ENCODE measurements at places on chromosomes 7 and 10.
A peak's percentile ranks its signal among the peaks of the same experiment; 100 is the strongest.

DNA sequence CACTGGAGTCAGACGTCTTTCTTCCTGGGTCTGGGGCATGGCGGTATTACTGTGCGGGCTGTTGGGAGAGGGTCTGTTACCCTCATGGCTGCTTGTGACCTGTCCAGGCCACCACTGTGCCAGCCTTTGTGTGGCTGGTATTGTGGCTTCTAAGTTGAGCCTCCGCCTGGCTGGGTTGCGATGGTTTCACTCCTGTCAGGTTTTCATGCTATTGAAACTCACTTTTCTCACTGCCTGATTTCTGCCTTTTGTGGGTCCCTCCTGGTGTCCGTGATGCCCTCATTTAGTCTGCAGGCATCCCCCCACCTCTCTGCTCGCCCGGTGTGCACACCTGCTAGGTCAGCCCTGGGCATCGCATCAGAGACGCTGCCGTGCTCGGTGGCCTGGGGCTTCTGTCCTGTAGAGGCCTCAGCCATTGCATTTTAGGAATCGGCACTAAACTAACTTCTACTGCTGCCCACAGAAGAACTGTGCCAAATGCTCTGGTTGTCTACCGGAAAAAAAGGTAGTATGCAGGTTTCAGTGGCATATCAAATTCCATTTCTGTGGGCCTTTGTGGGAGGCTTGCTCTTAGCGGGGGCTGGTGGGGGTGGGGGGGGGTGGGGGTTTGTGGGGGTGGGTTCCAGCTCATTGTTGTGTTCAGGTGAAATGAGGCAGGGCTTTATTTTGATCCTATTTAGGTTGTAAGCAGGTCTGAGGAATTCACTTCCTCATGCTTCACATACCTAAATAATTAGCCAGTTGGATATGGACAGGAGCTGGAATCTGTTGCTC is 64.3 kb downstream of the MGMT start:
- DNase-seq, result peak; percentile 91

DNA sequence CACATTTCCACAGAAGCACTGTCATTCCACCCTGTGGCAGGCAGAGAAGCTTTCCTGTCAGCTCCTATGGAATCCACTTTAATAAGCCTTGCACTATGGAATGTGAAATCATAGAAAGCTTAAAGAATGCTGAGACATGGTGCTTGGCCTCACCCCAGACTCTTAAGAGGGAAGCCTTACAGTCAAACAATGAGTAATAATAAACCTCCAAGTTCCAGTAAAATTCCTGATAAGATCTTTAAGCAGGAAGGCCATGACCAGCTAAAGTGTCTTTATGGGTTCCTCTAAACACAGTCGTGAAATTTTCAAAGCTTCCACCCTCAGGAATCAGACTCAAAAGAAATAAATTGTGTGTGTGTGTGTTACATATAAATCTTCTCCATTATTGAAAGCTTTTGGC is 11.9 kb upstream of the TEX36 start:
- DNase-seq, result no peak

- DNase-seq, result no peak
Observed at GRCh38 chr10:6269953-6270867, 67.5 kb downstream of the PFKFB3 start.

DNA sequence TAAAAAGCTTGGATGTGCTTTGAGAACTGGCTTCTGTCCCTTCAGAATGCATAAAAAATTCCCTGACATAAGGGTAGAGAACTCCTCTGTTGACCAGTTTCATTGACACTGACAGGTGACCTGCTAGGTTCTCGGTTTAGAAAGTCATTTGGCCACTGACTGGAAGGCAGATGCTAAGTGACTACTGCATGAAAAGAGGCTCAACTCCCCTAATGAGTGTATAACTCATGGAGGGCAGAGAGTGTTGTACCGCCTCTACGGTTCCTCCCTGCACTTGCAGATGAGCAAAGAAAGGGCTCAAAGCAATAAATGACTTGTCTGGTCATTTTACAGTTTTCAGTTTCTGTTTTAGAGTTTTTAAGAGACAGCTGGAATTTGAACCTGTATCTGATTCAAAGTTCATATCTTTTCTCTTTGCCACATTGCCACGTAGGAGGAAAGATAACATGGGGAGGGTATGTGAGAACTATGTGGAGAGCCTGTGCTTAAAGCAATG is 2.9 kb upstream of the FGL2 start:
- no peak for DNase-seq

DNA sequence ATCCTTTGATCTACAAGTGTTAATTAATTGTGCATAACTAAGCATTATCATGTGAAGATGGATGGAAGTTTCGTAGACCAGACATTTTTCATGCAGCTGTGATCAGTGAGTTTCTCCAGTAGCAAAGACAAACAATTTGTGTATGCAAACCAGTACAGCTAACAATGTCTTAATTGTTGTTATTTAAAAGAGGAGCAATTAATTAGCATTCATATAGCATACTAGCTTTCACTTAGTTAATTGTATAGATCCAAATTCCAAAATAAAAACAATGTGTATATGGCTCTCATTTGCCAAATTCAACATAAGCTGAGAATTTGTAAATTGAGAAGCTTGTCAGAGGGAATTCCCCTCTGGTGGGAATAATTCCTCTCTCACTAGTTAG is 22.6 kb upstream of the PRKCQ start:
- no peak for DNase-seq

- DNase-seq, result no peak
Observed at GRCh38 chr10:72306215-72306760, 32.6 kb downstream of the DDIT4 start.

DNA sequence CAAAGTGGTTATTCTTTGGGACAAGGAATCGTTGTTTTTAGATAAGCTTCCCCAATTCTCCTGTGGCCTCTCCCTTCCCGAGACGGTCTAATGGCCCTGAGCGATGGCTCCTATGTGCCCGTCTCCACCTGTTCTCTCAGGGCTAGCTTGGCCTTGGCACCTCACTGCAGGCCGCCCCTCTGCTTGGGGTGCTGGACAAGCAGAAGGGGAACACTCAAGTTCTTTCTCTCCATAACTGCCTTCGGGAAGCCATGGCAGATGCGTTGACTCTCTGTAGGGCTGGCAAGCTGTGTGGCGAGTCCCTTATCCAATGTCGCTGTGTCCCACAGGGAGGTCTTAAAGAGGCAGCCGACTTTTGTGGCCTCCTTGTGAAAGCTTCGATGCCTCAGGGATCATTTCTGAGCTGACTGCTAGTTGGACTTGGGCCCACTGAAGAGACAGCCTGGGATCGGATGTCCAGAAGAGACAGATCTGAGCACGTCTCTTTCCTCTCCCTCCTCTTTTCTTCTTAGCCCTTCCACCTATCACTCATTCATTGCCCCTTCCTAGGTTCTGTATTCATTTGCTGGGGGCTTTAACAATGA is 70.8 kb downstream of the GRK5 start:
- DNase-seq, result no peak

DNA sequence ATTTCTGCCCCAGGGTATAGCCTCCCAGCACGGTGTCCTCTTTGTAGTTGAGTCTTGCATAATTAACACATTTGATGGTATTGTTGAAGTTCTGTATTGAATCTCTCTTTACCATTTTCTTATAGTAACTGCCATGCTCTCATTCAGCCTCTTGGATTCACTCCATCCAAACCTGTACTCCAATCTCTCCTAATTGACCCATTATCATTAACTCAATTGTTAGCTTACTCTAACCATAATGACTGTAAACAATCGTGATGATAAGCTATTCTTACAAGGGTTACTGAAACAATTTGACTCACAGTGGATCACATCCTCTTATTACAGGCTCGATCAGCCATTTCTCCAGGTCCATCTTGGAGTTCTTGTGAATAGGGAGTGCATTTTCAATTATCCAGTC is 191.9 kb upstream of the AGK start:
- DNase-seq, result no peak

DNA sequence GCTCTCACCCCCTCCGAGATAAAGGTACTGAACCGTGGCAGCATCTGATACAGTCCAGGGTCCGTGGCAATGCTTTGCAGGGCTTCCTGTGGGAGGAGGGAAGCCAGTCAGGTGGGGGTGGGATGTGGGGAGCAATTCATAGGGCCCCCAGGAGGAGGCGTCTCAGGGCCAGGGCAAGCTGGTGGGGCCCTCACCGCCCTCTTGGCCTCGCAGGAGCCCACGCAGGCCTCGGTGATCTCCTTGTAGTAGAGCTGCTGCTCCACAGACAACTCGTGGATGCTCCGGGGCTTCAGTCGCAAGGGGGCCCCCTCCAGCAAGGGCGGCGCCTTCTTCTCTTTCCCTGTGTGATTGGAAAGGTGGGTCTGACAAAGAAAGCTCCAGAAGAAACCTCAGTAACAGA is 7.2 kb downstream of the TAF6 start:
- no peak for DNase-seq

GRCh38 chr10:53463539-53463938 is 691.0 kb upstream of the MBL2 start:
- DNase-seq, result no peak

DNA sequence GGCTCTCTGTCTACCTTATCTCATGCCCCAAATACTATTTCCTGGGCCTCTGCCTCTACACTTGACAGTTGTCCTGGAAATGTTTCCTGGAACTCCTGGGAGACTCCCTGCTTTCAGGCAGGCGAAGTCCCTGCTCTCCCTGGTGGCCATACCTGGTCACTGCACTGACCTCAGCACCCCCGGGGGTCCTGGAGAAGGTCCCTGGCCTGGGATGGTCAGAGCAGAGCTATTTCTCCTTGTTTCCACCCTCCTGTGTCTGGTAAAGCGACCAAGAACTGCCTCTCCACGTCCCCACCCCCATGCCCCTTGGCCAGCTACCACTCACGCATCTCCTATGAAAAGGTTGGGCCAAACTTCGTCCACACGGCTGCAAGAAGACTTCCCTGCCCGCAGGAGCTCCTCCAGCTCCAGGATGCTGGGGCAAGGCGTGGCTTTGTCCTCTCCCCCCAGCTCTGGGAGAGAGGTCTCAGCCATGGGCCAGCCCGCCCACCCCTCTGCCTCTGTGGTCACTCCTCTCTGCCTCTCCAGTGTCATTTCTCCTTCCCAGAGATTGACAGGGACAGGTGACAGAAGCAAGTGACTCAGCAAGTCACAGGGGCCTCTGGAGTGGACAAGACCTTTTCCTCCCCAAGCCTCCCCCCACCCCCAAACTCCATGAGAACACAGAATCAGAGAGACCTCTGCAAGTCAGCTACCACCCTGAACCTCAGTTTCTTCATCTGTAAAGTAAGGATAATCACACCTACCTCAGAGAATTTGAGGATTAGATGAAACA is 2.6 kb upstream of the SAMD8 start:
- peak; percentile 55 for DNase-seq

DNA sequence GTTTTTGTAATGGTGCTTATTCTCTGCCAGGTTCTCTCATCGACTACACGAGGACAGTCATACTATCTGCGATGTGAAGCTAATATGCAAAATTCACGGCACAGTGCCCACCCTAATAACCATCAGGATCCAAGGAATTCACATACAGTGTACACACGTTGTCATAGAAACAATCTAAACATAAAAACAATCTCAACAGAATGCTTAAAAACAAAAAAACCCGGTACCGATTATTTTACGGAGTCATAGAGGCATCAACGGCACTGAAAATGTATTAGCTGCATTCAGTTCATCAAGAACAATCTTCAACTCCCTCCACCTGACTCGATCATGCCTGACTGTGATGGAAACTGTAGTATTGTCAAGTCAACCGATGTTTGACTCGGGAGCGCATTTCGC is 628 bp downstream of the MRPS33 start:
- no peak for DNase-seq

- peak; percentile 58 for DNase-seq
Observed at GRCh38 chr10:31490858-31491504, 172.0 kb downstream of the ZEB1 start.

- DNase-seq, result no peak
Observed at GRCh38 chr10:470339-471003, 219.0 kb downstream of the DIP2C start.

DNA sequence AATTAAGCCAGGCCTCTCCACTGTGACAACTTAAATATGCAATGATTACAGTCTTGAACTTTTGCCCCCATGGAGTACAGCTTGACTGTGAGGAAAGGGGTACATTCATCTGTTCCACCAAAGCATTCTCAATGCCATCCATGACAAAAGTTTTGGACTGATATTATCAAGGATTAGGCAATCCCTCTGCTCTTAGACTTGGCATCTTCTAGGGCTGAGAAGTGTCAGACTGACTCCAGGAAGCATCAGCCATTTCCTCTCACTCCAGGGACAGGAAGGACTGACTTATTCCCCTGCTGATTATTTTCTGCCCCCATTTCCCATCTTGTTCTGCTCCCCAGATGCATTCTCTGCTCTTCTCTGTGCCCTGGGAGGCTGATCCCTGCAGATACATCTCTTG is 69.7 kb downstream of the ZNF365 start:
- DNase-seq, result no peak

GRCh38 chr7:21429021-21429420 is 1.1 kb downstream of the SP4 start:
- DNase-seq, result no peak

DNA sequence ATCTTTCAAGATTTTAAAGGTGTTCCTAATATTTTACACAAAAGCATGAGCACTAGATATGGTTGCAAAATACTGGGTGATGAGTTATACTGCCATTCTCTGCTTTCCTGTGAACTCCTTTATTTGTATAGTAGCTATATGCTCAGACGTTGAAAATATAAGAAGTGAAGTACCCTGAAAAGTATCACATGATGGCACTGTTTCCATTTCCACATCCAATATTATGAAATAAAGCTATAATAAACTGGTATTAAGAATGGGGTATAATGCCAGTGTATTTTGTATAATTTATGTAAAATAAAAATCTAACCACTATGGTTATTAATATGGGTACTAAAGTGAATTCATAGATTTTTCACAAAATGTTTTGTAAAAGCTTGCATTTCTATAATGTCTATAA is 79.6 kb upstream of the FOXP2 start:
- no peak for DNase-seq

DNA sequence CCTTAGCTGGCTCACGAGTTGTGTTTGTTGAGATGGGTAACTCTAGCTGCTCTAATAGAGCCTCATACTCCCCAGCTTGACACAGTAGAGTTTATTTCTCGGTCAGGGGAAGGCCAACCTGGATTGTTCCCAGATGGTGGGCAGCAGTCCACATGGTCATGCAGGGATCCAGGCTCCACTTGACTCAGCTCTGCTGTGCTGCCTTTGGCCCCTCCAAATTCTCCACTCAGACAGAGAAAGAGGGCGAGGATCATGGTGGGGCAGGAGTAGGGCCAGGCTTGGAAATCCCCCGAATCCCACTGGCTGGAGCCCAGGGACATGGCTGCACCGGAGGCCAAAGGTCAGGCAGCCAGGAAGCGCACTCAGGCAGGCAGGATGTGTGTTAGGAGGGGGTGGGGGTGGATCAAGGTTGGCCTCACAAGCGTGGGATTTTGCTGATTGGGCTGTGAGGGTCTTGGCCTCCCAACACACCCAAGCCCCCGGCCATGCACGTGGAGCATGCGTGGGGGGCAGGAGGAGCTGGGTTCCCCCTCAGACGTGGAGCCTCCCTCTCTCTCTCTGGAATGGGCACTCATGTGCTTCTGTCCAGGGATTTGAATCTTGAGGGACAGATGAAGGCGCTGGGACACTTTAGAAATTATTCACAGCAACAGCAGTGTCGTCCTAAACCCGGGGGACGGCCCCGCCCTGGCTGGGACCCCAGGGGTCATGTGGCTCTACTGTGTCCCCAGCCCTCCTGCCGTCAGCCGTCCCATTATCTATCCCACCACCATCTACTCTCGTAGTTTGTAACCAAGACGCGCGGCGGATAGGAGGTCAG is 44.8 kb downstream of the PDGFA start:
- no peak for DNase-seq
